ENCODE measurements at places on chromosomes 16 and 17. TPM values are rescaled to one million over a fixed set of nuclear protein-coding genes. Genes with fewer than 3 reads are reported as not detected.

Gene CHST4
- total RNA-seq: 0.61 TPM

DNA sequence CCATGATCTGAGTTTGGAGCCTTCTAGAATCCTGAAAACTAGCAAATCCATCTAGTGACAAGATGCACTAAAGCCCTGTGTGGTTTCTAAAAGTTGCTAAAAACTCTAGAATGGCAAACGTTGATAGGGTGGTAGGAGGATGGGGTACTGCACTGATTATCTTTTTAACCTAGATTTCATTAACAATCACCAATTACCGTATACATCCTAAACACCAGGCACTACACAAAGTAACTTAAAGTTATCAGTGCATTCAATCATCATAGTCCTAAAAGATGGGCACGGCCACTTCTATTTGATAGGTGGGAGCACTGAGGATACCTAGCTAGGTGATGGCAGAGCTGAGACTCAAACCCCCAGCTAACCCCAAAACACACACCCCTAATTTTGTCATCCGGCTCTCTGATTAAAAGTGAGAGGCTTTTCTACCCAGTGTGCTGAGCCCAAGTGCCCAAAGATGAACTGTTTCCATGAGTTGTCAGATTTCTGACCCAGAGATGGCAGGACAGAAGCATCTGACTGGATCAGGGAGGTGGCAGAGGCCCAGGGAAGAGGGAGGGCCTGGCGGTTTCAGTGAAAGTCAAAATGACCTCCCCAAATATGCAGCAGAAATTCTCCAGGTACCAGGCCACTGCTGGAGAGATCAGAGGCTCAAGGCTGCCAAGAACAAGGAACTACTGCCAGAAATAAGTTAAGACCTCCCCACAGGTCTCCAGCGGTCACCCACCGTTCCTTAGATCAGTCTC, 396.8 kb downstream of the SOX9 start:
- DNase-seq: no peak

DNA sequence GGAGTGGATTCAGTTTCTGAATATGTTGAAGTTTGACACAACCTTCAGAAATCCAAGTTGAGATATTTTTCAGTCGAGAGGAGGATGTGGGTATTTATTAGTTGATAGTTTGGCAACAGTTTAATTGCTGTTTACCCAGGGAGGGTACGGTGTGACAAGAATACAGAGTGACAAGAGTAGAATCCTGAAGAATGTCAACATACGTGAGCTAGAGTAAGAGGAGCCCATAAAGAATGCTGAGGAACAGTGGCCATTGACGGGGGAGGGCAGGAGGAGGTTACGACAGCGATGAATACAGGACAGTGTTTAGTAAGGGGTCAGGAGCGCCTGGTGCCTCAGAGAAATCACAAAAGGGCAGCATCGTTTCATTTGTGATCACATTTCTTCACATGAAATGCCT, 76.5 kb downstream of the AATF start:
- DNase-seq: no peak

Gene KIF2B
- total RNA-seq: not detected

DNA sequence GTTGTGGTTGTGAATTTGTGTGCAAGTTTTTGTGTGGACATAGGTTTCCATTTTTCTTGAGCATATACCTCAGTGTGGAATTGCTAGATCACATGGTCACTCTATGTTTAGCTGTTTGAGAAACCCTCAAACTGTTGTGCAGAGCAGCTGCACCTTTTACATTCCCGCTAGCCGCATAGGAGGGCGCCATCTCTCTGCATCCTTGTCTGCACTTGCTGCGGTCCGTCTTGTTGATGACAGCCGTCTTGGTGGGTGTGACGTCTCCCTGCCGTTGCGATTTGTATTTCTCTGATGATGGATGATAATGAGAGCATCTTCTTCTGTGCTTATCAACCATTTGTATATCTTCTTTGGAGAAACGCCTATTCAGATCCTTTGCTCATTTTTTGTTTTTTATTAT, 25.1 kb upstream of the IL17C start:
- no peak for DNase-seq

GRCh38 chr17:50629902-50630301, 4.8 kb upstream of the ABCC3 start:
- no peak for DNase-seq

Gene CD300E
- not detected for total RNA-seq

Gene MTSS2
- total RNA-seq: 24.6 TPM

GRCh38 chr16:50525262-50525661, 22.9 kb upstream of the NKD1 start:
- no peak for DNase-seq

DNA sequence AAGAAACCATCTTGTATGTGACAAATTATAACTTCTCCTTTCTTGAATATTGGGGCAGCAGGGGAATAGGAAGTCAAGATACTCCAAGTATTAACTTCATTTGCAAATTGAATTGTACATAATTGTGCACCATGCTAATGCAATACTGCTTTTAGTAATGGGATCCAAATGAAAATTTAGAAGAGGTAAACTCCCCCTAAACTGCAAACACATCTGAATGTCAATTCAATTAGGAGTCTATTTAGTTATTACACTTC, 4.5 kb downstream of the STAT5B start:
- DNase-seq: no peak

Gene TPSG1
- total RNA-seq: not detected

DNA sequence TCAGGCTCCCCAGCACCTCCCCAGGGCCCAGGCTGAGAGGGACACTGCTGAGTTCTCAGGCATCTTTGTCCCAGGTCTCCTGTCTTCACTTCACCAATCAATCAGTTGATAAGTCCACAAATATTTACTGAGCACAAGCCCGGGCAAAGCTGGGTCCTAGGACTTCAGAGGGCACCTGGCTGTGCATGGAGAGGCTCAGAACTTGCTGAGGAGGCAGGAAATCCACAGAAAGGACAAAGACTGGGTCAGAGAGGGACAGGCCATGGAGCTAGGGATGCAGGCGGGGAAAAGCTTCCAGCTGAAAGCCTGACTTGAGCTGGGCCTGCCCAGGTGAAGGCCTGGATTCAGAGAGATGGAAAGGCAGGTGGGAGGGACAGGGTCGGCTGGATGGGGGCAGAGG, 33.2 kb upstream of the C1QL1 start:
- DNase-seq: no peak

GRCh38 chr16:78761427-78761826, 662.0 kb downstream of the WWOX start:
- DNase-seq: no peak

Gene PNMT
- total RNA-seq: not detected

Gene SPNS2
- total RNA-seq: not detected
